ENCODE measurements at places on chromosomes 3 and 15.

- DNase-seq, result no peak
Measured at GRCh38 chr3:109356442-109357155, 19.3 kb upstream of the DPPA4 start.

DNA sequence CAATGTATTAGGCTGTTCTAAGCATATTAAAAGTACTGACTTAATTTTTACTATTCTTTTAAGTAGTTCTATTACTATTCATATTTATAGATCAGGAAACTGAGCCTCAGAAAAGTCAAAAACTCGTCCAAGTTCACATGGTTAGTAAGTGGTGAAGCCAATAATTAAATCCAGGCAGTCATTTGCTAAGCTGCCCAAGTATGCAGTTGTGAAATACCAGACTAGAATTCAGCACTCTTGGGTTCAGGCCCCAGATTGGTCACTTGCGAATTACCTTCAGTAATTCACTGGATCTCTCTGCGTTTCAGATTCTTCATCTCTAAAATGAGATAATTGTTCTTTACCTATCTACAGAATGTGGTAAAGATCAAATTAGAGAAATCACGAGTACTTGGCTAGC lies 161.9 kb upstream of the CADPS start:
- no peak for DNase-seq

GRCh38 chr3:124395162-124395561 lies 335.1 kb upstream of the UMPS start:
- no peak for DNase-seq

DNA sequence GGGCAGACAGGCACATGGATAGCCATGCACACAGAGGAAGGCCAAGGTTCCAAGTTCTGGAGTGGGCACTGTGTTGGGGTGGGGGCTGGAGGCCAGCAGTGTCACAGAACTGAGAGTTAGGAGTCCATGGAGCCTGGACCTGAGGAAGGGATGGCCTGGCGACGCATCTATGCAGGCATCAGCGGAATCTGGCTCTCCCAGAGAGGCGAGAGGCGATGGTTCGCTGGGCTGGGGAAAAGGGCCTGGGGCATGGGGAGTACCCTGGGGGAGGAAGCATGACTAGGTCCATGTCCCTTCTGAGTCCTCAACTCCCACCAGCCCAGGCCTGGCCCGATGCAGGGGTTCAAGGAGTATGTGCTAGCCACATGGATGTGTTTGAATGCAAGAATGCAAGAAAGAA lies 192.8 kb upstream of the LINGO1 start:
- DNase-seq, result no peak

GRCh38 chr3:105398437-105398836 lies 31.7 kb downstream of the ALCAM start:
- no peak for DNase-seq

GRCh38 chr15:69093127-69093526 lies 67.3 kb upstream of the GLCE start:
- peak; percentile 73 for DNase-seq

DNA sequence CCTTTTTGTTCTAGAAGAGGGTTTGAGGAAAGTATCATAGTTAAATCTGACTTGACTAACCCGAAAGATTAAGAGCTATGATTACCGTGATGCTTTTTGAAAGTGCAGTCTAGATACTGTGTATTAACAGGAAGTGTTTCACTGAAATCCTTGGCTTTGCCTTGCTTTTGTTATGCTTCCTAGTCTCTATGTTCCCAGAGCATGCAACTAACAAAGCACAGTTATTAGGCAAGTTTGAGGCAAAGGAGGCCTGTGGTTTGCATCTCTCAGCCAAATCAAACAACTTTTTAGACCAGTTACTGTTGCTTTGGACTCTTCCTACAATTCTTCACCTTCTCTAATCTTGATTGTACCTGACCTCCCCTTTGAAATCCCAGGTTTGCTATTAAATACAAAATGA lies 3.9 kb downstream of the LXN start:
- peak; percentile 30 for DNase-seq

DNA sequence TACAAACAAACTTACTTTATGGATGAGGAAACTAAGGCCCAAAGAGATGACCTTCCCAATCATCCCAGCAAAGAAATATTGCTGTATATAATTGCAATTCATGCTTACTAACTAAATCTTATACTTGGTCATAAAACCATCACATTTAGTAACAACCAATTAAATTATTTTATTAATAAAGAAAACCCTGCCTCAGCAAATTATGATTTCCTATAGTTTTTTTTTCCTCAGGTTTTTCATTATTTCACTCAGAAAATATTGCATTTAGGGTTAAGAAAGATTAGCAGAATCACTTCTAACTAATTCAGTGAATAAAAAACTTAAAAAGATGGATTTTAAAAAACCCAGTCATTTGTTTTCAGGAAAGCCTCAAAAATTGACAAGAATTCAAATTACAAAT lies 86.5 kb upstream of the GADL1 start:
- no peak for DNase-seq

- peak; percentile 65 for DNase-seq
Measured at GRCh38 chr15:66698318-66698961, 3.6 kb upstream of the SMAD6 start.

DNA sequence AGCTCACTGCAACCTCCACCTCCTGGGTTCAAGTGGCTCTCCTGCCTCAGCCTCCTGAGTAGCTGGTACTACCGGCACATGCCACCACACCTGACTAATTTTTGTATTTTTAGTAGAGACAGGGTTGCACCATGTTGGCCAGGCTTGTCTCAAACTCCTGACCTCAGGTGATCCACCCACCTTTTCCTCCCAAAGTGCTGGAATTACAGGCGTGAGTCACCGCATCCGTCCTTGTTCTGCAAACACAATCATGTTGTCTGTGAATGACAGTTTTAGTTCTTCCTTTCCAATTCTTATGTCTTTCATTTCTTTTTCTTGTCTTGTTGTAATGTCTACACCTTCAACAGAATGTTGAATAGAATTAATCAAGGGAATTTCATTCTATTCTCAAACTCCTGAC lies 16.3 kb upstream of the SMCO1 start:
- peak; percentile 30 for DNase-seq

DNA sequence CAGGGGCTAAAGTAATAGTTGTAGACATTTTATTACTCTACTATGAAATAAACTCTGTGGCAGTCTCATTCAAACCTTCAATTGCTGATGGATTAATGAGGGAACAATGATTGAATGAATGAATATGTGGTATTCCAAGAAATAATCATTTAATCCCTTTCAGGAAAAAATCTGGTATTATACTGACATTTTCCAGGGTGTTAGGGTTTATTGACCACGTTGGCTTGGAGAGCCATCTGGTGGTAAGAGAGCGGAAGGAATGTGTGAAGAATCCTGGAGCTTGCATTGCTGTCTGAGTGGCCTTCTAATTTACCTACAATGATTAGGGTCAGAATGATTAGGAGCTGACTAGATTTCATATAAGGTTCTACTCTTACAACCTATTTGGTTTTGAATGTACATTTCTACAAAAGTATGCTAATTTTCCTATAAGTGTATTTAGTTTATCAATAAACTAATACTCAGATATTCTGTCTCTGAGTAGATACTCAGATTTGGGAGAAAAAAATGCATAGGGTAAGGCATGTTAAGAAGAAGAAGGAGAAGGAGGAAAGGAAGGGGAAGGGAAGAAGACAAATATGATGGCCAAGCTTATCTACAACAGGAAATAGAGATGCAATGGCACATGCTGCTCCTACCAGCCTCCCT lies 249.9 kb downstream of the ROBO1 start:
- DNase-seq, result peak; percentile 55

DNA sequence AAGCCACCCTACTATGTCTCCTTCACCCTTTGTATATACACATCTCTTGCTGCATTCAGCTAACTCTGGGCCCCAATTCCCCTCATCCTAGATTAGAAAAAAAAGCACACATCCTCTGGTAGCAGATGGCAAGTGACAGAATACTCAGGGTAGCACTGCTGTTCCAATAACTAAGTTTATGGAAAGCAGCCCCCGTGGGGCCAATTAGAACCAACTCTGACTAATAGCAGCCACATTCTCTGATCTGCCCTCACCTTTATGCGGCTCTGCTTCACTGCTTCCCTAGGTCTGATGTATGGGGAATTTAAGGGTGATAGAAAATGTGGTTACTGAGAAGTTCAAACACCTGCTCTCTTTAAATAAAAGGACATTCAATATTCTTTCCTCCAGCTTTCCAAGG lies 74.9 kb upstream of the SETMAR start:
- DNase-seq, result no peak

DNA sequence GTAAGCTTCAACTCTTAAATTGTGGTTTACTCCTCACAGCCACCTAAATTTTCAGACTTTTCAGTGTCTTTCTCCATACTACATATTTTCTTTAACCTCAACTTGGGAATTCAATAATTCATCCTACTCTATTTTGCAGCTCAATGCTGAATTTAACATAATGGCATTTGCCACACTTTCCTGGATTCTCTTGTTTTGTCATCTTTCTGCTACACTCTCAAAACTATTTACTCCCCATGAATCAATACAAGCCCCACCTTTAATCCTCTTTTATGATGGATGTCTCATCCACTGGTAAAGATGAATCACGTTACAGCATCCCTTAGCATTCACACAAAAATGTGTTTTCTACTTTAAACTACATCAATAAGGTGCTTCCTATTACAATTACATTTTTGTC lies 19.6 kb upstream of the CHMP2B start:
- DNase-seq, result peak; percentile 23

DNA sequence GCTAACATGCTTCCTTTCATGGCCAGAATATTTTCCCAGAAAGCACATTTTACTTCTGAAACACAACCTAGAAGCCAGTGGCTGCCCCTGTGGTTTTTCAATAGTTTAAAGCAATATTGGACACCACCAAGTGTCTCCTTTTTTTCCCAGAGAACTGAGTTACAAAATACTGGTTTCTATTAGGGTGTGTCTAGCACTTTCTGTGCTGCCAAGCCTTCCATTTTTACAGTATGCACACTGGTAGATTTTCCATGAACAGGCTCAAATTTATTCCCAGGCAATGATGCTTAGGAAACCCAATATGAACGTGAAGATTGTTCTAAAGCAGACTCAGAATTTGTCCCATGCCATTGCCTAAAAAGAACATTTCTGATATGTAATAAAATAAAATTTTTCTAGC lies 7.2 kb downstream of the TNFAIP8L3 start:
- DNase-seq, result no peak

GRCh38 chr3:152121270-152121636 lies 147.5 kb upstream of the MBNL1 start:
- peak; percentile 65 for DNase-seq

- DNase-seq, result no peak
Measured at GRCh38 chr3:54322354-54322753, 200.0 kb downstream of the CACNA2D3 start.

- DNase-seq, result no peak
Measured at GRCh38 chr3:81908561-81908960, 147.1 kb upstream of the GBE1 start.

DNA sequence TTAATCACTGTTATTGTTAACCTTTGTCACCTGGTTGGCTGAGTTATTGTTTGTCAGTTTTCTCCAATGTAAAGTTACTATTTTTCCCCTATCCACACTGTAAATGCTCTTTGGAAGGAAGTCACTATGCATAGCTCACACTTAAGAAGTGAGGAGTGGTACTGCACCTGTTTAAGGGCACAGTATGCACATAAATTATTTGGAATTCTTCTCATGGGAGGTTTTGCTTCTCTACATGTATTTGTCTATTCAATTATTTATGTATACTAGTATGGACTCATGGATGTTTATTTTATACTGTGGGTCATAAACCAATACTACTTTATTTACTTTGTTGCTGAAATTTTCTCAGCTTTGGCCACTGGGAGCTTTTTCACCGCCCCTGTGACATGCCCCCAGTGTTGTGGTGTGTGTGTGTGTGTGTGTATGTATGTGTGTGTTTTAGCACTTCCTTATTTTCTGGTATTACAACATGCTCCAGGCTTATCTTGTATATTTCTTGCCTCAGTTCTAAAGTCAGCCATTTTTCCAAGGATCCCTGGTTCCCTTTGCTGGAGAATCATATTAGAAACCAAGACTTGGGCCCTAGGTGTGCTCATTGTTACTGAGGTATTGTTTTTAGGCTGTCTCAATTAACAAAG lies 290.5 kb downstream of the KBTBD8 start:
- no peak for DNase-seq

DNA sequence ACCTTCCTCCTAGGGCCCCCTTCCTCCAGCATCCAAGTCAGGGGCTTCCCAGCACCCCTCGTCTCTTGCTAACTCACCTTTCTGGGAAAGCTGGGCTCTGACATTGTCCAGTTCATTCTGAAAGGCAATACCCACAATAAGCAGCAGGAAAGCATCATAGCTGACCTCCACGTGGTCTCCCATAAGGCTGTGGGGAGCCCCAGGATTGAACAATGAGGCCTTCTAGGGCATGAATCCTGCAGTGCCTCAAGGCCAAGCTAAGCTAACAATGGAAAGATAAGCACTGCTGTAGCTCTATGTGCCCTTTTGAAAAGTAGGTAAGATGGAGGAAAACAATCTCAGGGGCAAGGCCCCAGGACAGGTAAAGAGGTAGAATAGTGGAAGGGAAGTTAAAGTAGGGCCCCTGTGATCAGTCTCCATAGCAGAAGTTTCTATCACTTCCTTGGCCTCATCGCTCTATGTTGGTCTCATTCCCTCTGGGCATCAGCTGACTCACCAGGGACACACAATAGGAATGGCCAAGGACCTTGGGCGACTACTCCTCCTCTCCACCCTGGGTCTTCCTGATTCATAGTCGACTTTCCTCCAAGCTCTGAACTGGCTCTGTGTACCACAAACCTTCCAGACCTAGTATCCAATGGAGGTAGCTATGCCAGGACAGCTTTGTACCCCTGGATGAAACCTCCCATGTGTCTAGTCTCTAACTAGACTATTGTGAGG lies 11.7 kb downstream of the TRAIP start:
- DNase-seq, result no peak

DNA sequence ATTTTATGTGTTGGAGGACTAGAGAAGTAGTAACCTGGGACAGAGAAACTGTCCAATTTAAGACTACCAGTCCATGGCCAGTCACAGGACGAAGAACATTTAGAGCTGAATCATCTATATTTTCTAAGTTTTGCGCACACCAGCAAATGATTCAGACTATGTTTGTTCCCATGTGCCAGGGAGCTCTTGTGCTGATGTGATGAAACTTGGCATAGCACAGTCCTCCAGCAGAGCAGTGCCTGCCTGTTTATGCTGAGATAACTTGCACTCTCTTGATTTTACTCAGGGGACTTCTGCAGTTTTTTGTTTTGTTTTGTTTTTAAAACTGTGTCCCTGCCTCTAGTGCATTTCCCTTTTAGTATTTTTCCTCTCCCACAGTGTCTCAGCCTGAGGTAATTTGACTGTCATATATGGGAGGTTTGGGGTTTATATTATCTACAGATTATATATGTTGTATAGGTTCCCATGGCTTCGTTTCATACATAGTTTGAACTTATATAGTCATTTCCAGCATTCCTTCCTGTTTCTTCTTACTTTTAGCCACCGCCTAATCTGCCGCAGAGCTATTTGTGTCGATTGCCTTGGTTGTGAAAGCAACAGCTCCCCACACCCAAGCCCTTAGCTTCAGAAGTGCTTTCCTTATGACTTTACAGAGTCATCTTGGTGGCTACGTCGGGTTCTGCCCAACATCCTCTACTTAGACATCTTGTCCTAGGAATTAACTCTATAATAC lies 45.5 kb downstream of the PPM1L start:
- DNase-seq, result peak; percentile 76

GRCh38 chr3:127959873-127960272 lies 44.8 kb downstream of the KBTBD12 start:
- DNase-seq, result peak; percentile 41

GRCh38 chr15:37054336-37054735 lies 46.0 kb downstream of the MEIS2 start:
- no peak for DNase-seq

Measured in MCF 10A (cell line).